Diencephalon (tissue), 1 donor: ENCODE measurements at places on chromosomes 7 and 10. TPM values are rescaled to one million over a fixed set of nuclear protein-coding genes. Genes with fewer than 3 reads are reported as not detected.

Gene NUTM2D
- total RNA-seq = 7.8 TPM

Gene NRCAM
- total RNA-seq = 205 TPM

Gene EPO
- not detected for total RNA-seq

Gene STEAP4
- 0.23 TPM for total RNA-seq

Gene RHOBTB1
- 24.7 TPM for total RNA-seq

Gene NODAL
- total RNA-seq = 3.5 TPM

Gene CASD1
- total RNA-seq = 117 TPM

Gene ANKRD30A
- not detected for total RNA-seq

Gene HTR7
- total RNA-seq = 14.1 TPM

Gene BEND7
- total RNA-seq = 16.8 TPM

Gene TMEM196
- total RNA-seq = 28.6 TPM

Gene IMPDH1
- 31.8 TPM for total RNA-seq

Gene SEMA3E
- total RNA-seq = 12.2 TPM

Gene HMX3
- 2.8 TPM for total RNA-seq

Gene GIMAP6
- 6.9 TPM for total RNA-seq

Gene VGF
- 33.2 TPM for total RNA-seq

Gene TAS2R41
- total RNA-seq = not detected

Gene NRG3
- 26.3 TPM for total RNA-seq

Gene FAM221A
- 14.5 TPM for total RNA-seq

Gene CALML3
- 0.69 TPM for total RNA-seq

Gene ANKMY2
- total RNA-seq = 65.5 TPM

Gene NUDT13
- total RNA-seq = 0.92 TPM

Gene INHBA
- 12.7 TPM for total RNA-seq

Gene ATRNL1
- 592 TPM for total RNA-seq

Gene LRRN3
- 140 TPM for total RNA-seq

Gene RAB18
- total RNA-seq = 149 TPM

Gene UNCX
- 2.3 TPM for total RNA-seq

Gene ZNF438
- total RNA-seq = 4.2 TPM

Gene HKDC1
- 2.1 TPM for total RNA-seq

Gene LIPJ
- 1.6 TPM for total RNA-seq

Gene GPR141
- not detected for total RNA-seq

Gene LRRD1
- total RNA-seq = 0.92 TPM

Gene GRM3
- 153 TPM for total RNA-seq

Gene CCL24
- not detected for total RNA-seq

Gene CFAP70
- 6.0 TPM for total RNA-seq

Gene GPR15LG
- not detected for total RNA-seq
